ENCODE measurements at places on chromosomes 16 and 17.

- DNase-seq, result no peak
Measured at GRCh38 chr17:31156326-31156725, 61.5 kb downstream of the NF1 start.

DNA sequence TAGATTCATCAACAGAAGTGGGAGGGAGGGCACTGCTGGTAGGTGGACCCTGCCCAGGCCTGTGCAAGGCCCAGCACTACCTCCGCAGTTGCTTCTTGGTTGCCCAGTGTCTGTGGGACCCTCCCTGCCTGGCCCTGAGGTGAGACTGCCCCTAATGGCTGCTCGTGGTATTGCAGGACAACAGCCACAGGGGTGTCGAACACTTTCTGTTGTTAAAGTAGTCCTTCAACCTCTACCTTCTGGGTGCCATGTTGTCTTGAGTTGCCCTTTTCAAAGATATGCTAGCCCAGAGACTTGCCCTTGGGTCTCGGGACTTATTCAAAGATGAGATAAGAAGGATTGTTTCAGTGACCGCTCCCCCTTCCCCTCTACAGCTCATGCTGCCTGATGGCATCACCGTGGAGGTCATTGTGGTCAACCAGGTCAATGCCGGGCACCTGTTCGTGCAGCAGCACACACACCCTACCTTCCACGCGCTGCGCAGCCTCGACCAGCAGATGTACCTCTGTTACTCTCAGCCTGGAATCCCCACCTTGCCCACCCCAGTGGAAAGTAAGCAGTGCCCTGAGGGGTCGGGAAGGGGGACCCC, 29.1 kb downstream of the AKAP1 start:
- DNase-seq, result peak; percentile 43

GRCh38 chr16:86565181-86565631, 1.4 kb upstream of the FOXC2 start:
- no peak for DNase-seq

- no peak for DNase-seq
Measured at GRCh38 chr16:8848939-8849391, 19.8 kb downstream of the CARHSP1 start.

DNA sequence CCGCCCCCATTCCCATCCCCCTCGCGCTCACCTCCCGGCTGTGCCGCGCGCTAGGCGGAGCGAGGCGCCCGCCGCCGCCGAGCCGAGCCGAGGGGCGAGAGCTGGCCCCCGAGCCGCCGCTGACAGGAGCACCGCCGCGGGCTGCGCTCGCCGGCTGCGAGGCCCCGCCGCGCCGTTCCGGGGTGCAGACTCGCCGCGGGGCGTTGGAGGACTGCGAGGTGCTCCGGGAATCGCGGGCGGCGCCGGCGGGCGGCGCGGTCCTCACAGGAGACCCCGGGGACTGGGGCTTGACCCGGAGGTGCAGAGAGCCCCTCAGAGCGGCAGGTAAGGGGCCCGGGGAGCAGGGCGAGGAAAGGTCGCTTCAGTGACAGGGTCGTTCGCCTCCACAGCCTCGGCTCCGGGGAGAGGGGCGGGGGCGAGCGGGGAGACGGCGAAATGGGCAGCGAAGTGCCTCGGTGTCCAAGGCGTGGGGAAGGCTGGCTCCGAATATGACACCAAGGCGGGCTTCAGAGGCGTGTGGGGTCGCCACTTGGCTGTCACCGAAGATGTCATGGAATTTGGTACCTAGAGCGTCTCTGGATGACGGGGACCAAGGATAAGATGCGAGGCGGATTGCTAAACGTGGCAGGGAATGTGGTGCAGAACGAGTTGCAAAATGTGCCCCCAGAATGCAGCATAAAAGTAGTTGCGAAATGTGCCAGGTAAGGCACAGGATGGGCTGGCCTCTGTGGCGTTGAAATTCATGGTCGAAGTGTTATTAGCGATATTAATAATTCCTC, 580 bp downstream of the TANC2 start:
- DNase-seq, result no peak

- no peak for DNase-seq
Measured at GRCh38 chr16:50102051-50102746, 36.4 kb downstream of the HEATR3 start.

DNA sequence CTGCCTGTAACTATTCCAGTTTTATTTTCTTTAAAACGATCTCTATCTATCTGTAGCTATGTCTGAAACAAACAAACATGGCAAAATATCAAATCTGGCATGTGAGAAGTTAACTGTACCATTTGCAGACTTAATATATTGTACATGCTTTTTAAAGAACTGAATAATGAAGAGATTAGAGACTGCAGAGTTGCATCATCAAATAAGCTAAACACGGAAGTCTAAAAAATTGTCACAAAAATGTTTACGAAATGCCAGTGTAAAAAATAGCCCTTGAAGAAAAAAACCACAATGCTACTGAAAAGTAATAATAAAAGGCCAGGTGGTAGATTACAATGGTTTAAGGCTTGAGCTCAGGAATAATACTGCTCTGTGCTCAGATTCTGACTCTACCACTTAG, 43.1 kb downstream of the HS3ST3A1 start:
- DNase-seq, result no peak

GRCh38 chr17:75848523-75849278, 4.5 kb upstream of the UNC13D start:
- DNase-seq, result peak; percentile 71

- DNase-seq, result no peak
Measured at GRCh38 chr16:13005721-13006247, 104.4 kb downstream of the SHISA9 start.

- peak; percentile 42 for DNase-seq
Measured at GRCh38 chr17:42050393-42051012, at the start of gene C17orf113. Gene C17orf113, minus strand, starts transcription at chr17:42050601. Its CDS starts 7,225 bp downstream, at chr17:42043376.

DNA sequence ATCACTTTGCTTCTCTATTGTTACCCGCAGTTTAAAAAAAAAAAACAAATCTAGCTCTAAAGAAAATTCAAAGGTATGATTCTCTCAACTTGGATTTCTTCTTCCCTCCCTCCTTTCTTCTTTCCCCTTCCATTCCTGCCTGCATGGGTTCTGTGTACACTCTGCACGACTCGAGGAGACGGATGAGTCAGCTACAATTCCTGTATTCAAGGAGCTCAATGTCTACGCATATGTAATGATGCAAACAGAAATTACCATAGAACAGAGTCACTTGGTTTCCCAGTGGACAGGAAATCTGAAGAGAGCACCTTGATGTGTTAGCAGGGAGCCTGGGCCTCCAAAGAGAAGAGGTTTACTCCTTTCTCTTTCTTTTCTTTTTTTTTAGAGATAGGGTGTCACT, 92.3 kb downstream of the VPS53 start:
- DNase-seq, result no peak

DNA sequence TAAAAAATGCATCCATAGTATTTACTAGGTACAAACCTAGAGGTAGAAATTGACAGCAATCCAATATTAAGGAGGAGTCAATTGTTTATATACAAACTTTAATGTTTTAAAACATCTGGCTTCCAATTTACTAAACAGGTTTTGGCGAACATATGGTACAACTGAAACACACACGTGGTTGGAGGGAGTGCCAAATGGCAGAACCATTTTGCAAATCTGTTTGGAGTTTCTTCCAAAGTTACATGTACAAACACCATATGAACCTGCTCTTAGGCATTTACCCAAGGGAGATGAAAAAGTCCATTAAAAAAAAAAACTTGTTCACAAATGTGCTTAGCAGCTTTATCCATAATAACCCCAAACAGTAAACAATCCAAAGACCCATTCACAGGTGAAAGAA, 159.8 kb upstream of the MYOCD start:
- no peak for DNase-seq

DNA sequence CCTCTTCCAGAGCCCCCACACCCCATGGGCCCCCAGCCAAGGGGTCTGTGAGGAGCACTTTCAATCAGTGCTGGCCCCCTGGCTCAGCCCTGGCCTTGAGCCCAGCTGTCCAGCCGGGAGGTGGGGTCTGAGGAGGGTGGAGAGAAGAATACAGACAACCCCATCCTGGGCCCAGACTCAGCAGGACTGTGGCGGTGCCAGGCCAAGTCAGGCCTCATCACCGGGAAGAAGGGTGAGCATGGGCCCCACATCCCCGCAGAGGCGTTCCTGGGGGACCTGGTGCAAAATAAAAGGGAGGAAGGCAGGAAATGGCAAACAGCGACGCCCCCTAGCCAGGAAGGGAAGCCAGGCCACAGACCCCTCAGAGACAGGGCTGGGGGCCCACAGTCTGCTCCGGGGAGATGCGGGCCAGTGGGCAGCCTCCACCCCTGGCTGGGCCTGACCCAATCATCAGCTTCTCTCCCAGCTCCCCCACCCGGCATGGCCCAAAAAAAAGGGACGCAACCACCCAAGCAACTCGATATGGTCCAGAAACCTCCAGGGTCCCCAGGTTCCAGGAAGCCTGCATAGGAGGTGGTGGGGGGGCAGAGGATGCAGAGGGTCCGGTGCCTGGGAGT, 20.6 kb downstream of the ZNF423 start:
- DNase-seq, result no peak

GRCh38 chr16:69691980-69692911, 34.1 kb downstream of the NQO1 start:
- no peak for DNase-seq

- DNase-seq, result no peak
Measured at GRCh38 chr16:64695684-64696083, 426.2 kb downstream of the CDH11 start.

DNA sequence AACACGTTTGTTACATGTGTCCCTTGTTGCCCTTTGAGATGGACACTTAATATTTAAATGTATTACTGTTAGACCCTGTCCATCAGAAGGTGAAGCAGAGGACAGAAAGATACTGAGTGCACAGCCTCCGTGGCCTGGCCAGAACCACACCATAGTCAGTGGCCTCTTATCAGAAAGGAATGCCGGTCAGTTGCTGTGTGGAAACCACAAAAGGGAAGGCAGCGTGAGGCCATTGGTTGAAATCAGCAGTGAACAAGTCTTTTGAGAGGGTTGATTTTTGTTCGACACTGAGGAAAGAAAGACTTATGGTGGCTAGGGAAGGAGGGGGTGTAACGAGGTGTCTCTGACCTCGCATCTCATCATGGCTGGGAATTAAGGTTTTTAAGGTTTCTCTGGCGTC, 85.4 kb upstream of the CLEC18A start:
- no peak for DNase-seq

DNA sequence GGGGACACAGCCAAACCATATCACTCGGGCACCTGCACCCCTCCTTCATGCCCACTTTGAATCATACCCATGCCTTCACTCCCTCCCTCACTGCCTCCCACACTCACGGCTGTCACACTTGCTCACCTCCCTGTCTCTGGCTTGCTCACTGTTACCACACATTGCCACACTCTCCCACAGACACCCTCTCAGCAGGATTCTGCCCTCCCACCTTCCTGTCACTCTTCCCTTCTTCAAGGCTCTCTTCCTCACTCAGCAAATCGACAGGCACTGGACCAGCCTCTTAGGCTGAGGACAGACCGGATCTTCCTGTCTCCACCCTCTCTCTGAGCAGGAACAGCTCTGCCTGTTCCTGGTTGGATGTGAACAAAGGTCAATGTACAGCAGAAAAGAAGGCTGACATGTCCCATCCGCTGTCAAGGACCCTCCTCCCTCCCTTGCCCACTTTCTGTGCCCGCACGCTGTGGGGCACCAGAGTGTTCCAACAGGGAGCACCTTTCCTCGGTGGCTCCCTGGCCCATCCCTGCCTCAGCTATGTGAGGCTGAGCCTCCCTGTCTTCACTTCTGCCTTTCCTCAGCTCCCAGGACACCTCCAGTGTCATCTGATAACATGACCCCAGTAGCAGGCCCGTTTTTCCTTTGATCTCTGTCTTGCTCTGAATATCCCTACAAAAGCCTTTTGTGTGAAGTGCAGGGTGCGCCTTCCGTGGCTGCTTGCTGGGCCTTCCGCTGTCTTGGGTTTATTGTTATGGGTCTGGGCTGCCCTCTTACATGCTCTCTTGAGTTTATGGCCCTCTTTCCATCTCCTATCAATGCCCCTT, 47.0 kb downstream of the CCDC182 start:
- no peak for DNase-seq

- DNase-seq, result peak; percentile 45
Measured at GRCh38 chr16:86604436-86605193, 26.3 kb downstream of the FOXL1 start.

DNA sequence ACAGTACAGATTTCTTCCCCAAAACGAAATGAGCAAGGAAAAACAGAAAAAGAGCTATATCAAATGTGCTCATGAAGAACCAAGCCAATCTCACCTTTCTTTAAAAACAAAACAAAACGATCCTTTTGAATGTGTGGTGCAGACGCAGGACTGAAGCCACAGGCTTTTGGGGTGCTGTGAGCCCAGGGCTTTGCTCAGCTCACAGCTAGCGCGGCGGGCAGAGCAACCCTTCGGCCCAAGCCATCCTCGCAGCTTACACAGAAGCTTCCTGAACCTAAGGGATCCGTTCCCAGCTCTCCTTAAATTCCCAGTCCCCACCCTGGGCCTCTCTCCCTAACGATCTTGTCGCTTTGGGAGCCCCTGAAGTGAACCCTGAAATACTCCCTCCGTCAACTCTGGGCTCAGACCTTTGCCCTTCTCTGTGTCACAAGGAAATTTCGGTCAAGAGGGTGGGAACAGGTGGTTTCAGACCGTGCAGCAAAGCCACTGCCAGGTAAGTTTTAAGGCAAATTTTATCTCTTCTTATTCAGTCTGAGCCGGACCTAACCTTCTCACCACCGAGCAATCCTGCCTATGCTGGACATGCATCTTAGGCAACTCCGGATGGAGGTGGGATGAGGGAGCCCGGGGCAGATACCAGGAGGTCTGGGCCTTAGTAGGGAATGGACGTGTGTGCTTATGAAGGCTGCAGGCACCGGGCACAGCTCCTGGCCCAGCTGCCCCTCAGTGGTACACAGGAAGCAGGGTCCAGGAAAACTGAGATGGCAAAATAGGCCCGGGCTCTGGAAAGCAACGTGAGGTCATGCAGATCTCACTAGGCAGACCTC, 52.0 kb downstream of the COTL1 start:
- no peak for DNase-seq

- no peak for DNase-seq
Measured at GRCh38 chr16:54341892-54342776, 55.5 kb upstream of the IRX3 start.

- DNase-seq, result no peak
Measured at GRCh38 chr17:65564793-65565192, 3.3 kb upstream of the AXIN2 start.

DNA sequence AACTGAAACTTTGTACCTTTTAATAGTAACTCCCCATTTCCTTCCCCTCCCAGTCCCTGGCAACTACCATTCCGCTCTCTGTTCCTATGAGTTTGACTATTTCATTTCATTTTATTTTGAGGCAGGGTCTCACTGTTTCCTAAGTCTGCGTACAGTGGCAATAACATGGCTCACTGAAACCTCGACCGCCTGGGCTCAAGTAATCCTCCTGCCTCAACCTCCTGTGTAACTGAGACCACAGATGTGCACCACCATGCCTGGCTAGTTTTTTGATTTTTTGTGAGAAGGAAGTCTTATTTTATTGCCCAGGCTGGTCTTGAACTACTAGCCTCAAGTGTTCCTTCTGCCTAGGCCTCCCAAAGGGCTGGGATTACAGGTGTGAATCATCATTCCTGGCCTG, 808.1 kb downstream of the CDH11 start:
- no peak for DNase-seq

Measured in stimulated activated naive CD4-positive, alpha-beta T cell (primary cell).